ENCODE measurements at places on chromosomes 2 and 18. TPM values are rescaled to one million over a fixed set of nuclear protein-coding genes. Genes with fewer than 3 reads are reported as not detected.

PRSS56 gene
- not detected for total RNA-seq

HRH4 gene
- not detected for total RNA-seq

SERPINB13 gene
- total RNA-seq: not detected

ELOA2 gene
- total RNA-seq: not detected

SP140L gene
- 17.5 TPM for total RNA-seq

BCL11A gene
- total RNA-seq: 20.5 TPM

LRRC30 gene
- total RNA-seq: not detected

GREB1L gene
- total RNA-seq: 0.43 TPM

CCBE1 gene
- 4.0 TPM for total RNA-seq

KIF3C gene
- 0.29 TPM for total RNA-seq

MC4R gene
- total RNA-seq: not detected

FBXO11 gene
- total RNA-seq: 120 TPM

WDR33 gene
- 11.7 TPM for total RNA-seq

- H3K27ac ChIP-seq: no peak overlapping the region
- no peak for DNase-seq
- no peaks in the 10 kb centered on the region for H3K27me3 ChIP-seq
- H3K4me1 ChIP-seq: no peaks in the 10 kb centered on the region
- no peak overlapping the region for H3K4me3 ChIP-seq
Observed at GRCh38 chr2:220985561-220985960, 586.5 kb downstream of the EPHA4 start.

DNA sequence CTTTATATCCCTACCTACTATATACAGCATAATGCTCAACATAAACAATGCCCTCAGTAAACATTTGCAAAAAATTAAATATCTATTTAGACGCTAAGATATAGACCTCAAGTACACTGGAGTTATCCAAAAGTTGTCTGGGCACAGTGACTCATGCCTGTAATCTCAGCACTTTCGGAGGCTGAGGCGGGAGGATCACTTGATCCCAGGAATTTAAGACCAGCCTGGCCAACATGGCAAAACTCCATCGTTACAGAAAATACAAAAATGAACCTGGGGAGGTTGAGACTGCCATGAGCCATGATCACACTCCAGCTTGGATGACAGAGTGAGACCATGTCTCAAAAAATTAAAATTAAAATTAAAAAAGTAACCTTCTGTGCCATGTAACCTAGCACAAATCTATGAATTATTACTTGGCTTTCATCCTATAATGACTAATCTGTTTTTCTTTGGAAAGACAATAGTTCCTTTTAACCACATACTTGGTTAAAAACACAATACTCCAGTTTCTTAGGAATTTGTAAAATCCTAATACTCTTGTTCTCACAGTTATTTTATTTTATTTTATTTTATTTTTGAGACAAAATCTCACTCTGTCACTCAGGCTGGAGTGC lies 6.7 kb upstream of the TNFAIP6 start:
- no peak overlapping the region for H3K4me3 ChIP-seq
- H3K36me3 ChIP-seq: no peaks in the 10 kb centered on the region
- no peak overlapping the region for H3K27ac ChIP-seq
- no peak for DNase-seq

- no peak overlapping the region for H3K4me3 ChIP-seq
- no peaks in the 10 kb centered on the region for H3K4me1 ChIP-seq
- DNase-seq: no peak
- no peaks in the 10 kb centered on the region for H3K27me3 ChIP-seq
Observed at GRCh38 chr2:55761526-55761925, 67.9 kb upstream of the PNPT1 start.

GRCh38 chr2:96800061-96801004 lies 15.7 kb upstream of the CNNM3 start:
- peaks cover 9% of the 10 kb centered on the region for H3K4me1 ChIP-seq
- peaks cover 10% of the 10 kb centered on the region for H3K36me3 ChIP-seq
- H3K27ac ChIP-seq: peak overlapping the region; percentile 5

DNA sequence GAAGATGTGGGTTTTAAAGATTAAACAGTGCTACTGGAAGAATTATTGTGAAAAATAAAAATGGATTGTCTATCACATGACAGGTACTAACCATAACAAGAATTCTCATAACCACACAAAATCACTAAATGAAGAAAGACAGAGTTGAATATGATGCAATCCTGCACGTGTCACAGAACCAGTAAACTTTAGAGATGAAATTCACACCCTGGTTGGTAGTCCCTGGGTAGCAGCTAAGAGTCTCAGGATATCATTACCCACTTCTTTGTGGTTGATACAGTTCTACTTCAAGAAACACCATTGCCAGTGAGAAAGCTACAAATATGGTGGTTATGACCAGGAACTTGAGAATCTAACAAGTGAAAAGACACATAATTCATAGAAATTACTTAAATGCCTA lies 450.2 kb downstream of the ERBB4 start:
- H3K4me3 ChIP-seq: no peak overlapping the region
- H3K36me3 ChIP-seq: no peaks in the 10 kb centered on the region
- H3K4me1 ChIP-seq: no peaks in the 10 kb centered on the region
- H3K27me3 ChIP-seq: no peaks in the 10 kb centered on the region
- no peak for DNase-seq

DNA sequence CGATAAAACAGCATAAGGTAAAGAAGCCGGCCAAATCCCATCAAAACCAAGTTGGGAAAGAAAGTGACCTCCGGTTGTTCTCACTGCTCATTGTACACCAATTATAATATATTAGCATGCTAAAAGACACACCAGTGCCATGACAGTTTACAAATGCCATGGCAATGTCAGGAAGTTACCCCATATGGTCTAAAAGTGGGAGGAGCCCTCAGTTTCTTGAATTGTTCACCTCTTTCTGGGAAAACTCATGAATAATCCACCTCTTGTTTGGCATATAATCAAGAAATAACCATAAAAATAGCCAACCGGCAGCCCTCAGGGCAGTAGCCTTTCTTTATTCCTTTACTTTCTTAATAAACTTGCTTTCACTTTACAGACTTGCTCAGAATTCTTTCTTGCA lies 544.9 kb upstream of the SETBP1 start:
- no peaks in the 10 kb centered on the region for H3K4me1 ChIP-seq
- H3K4me3 ChIP-seq: no peak overlapping the region
- no peak for DNase-seq
- no peaks in the 10 kb centered on the region for H3K27me3 ChIP-seq

GRCh38 chr18:13136056-13136903 lies 82.3 kb upstream of the LDLRAD4 start:
- H3K36me3 ChIP-seq: no peaks in the 10 kb centered on the region
- H3K27ac ChIP-seq: peak overlapping the region; percentile 74

GRCh38 chr2:126990200-126990599 lies 91.5 kb downstream of the TEX51 start:
- no peak for DNase-seq
- H3K27me3 ChIP-seq: peaks cover 6% of the 10 kb centered on the region
- no peaks in the 10 kb centered on the region for H3K4me1 ChIP-seq
- H3K36me3 ChIP-seq: no peaks in the 10 kb centered on the region
- no peak overlapping the region for H3K27ac ChIP-seq
- H3K4me3 ChIP-seq: no peak overlapping the region

- no peaks in the 10 kb centered on the region for H3K36me3 ChIP-seq
- no peak overlapping the region for H3K27ac ChIP-seq
- H3K27me3 ChIP-seq: no peaks in the 10 kb centered on the region
- H3K4me3 ChIP-seq: no peak overlapping the region
- DNase-seq: no peak
- peaks cover 25% of the 10 kb centered on the region for H3K4me1 ChIP-seq
Observed at GRCh38 chr18:9994026-9994570, 80.3 kb downstream of the VAPA start.

- H3K27me3 ChIP-seq: no peaks in the 10 kb centered on the region
- peak overlapping the region; percentile 30 for H3K27ac ChIP-seq
- no peaks in the 10 kb centered on the region for H3K36me3 ChIP-seq
Observed at GRCh38 chr2:204453730-204454167, 91.5 kb upstream of the PARD3B start.

GRCh38 chr2:202693503-202693902 lies 58.7 kb downstream of the FAM117B start:
- no peak for DNase-seq
- H3K27ac ChIP-seq: no peak overlapping the region
- no peak overlapping the region for H3K4me3 ChIP-seq
- no peaks in the 10 kb centered on the region for H3K27me3 ChIP-seq
- H3K36me3 ChIP-seq: peaks cover 25% of the 10 kb centered on the region
- no peaks in the 10 kb centered on the region for H3K4me1 ChIP-seq

GRCh38 chr18:8117006-8117371 lies 492.2 kb upstream of the RAB12 start:
- H3K27me3 ChIP-seq: no peaks in the 10 kb centered on the region
- H3K27ac ChIP-seq: peak overlapping the region; percentile 59
- no peak overlapping the region for H3K4me3 ChIP-seq

GRCh38 chr2:46874236-46874929 lies 41.2 kb downstream of the MCFD2 start:
- no peak overlapping the region for H3K4me3 ChIP-seq
- H3K27ac ChIP-seq: peak overlapping the region; percentile 38
- peaks cover 15% of the 10 kb centered on the region for H3K4me1 ChIP-seq
- H3K36me3 ChIP-seq: no peaks in the 10 kb centered on the region

DNA sequence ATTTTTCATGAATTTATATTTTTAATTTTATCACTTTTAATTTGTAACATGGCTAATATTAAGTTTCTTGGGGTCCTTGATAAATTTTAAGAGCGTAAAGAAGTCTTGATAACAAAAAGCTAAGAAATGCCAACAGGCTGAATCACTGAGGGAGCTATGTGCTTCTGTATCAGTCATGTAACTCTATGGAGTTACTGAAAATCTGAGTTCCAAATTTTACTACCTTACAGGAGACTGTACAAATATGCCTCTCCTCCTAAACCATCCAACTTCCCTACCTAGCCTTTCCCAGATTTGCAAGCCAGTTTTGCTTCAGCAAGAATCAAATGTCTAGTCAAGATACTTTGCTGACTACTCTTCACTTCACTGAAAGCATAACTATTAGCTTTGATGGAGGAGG lies 35.7 kb downstream of the FEZ2 start:
- peaks cover 37% of the 10 kb centered on the region for H3K4me1 ChIP-seq
- H3K27ac ChIP-seq: peak overlapping the region; percentile 78
- H3K4me3 ChIP-seq: no peak overlapping the region
- DNase-seq: no peak

DNA sequence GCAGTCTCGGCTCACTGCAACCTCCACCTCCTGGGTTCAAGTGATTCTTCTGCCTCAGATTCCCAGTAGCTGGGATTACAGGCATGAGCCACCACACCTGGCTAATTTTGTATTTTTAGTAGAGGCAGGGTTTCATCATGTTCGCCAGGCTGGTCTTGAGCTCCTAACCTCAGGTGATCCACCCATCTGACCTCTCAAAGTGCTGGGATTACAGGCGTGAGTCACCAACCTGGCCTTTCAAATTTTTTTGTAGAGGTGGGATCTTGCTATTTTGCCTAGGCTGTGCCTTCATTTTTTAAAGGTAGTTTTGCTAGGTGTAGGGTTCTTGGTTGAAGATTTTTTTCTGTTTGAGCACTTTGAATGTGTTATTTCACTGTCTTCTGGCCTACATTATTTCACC lies 6.2 kb downstream of the HAUS1 start:
- H3K27ac ChIP-seq: no peak overlapping the region
- H3K4me1 ChIP-seq: no peaks in the 10 kb centered on the region
- peaks cover 69% of the 10 kb centered on the region for H3K36me3 ChIP-seq
- no peaks in the 10 kb centered on the region for H3K27me3 ChIP-seq
- DNase-seq: no peak
